Smooth muscle cell of the pulmonary artery (primary cell): ENCODE measurements at places on chromosomes 7 and 10. TPM values are rescaled to one million over a fixed set of nuclear protein-coding genes. Genes with fewer than 3 reads are reported as not detected.

The SLC16A12 gene
- 0.10 and 0.33 TPM in 2 replicates for total RNA-seq

The AGMO gene
- total RNA-seq: 0.10 and 5.5 TPM in 2 replicates

The CLRN3 gene
- total RNA-seq: not detected in 2 replicates

The LBX1 gene
- not detected in 2 replicates for total RNA-seq

The GHRHR gene
- total RNA-seq: not detected in 2 replicates

The SFRP5 gene
- total RNA-seq: 0.36 TPM in 1 of 2 replicates, not detected in the other

The PDZD7 gene
- total RNA-seq: 2.8 and 5.5 TPM in 2 replicates

The PTPN20 gene
- total RNA-seq: 3.8 and 4.5 TPM in 2 replicates

The MKI67 gene
- total RNA-seq: 3.3 and 7.4 TPM in 2 replicates

The SEMA3C gene
- total RNA-seq: 215 and 311 TPM in 2 replicates

The PKD2L1 gene
- total RNA-seq: not detected in 2 replicates

The CHAT gene
- total RNA-seq: not detected in 2 replicates

The EFCAB10 gene
- 0.13 TPM in 1 of 2 replicates, not detected in the other for total RNA-seq
